Mammary epithelial cell (primary cell): ENCODE measurements at places on chromosomes 7 and 10.
A peak's percentile ranks its signal among the peaks of the same experiment; 100 is the strongest.

- peak; percentile 96 for DNase-seq
Observed at GRCh38 chr7:41107938-41108448, 594.9 kb downstream of the INHBA start.

DNA sequence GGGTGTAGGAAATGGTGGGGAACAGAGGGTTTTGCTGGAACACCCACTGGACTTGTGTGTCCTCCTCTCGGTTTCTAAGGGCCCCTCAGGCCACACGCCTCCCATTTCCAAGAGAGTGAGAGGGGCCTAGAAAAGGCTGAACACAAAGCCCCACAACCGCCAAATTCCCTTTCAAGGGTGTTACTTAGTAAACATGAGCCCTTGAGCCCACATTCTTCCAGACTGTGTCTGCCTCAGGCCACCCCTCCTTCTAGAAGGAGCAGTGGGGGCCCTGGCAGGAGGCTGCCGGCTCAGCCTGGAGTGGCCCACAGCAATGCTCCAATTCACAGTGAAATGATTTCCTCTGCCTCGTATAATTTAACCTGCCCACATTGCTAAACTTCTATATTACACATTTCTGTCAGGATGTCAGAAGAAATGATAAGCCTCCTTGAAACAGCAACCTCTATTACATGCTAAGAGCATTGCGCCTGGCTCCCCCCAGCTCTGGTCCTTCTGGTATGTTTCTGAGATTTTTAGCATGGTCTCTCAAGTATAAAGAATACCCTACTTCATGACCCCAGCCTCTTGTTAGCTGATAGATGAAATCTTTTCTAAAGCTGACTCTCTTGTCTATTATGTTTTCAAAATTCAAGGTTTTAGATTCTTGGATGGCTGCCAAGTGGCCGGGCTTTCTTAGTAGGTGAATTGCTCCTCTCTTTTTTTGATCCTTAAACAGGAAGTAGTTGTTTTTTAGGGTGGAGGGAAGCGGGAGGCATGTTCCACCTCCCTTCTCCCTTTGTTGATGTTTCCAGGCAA is 673.9 kb upstream of the GALNT17 start:
- no peak for DNase-seq

GRCh38 chr10:106438386-106438785 is 726.1 kb downstream of the SORCS1 start:
- peak; percentile 39 for DNase-seq

DNA sequence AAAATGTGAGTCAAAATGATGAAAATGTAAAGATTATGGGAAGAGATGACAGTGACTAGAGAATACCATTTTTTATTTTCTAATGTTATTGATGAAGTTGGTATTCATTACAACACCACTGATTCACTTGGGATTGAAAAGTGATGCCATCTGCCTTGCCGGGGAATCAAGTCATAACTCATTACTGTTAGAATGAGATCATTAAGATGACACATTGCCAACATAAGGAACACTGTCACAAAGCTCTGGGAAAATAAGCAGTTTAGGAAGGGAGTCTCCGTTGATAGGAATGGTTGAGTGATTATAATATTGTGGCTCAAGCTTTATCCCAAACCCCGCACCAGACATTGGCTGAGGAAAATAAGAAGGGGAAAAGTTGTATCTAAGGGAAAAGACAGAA is 121.5 kb upstream of the PLPP4 start:
- DNase-seq: no peak

GRCh38 chr10:22698941-22699440 is 15.4 kb downstream of the PIP4K2A start:
- DNase-seq: no peak

GRCh38 chr10:117441812-117442443 is 66.7 kb upstream of the PDZD8 start:
- DNase-seq: peak; percentile 94

- peak; percentile 79 for DNase-seq
Observed at GRCh38 chr7:5354460-5355232, 69.0 kb downstream of the TNRC18 start.

- no peak for DNase-seq
Observed at GRCh38 chr7:111605246-111605645, 43.0 kb upstream of the IMMP2L start.

- DNase-seq: no peak
Observed at GRCh38 chr10:84801916-84802315, 473.5 kb downstream of the CCSER2 start.

DNA sequence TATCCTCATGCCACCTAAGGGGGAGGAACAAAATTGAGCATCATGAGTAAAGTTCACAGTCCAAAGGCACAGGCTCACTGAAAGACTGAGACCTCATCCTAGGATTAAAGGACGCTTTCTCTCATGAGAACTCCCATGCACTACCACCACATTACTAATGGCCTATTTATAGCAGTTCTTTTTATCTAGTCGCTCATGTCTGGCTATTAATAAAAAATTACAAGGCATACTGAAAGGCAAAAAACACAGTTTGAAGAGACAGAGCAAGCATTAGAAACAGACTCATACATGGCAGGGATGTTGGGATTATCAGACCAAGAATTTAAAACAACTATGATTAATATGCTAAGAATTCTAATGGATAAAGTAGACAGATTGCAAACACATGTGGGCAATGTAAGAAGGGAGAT is 46.0 kb upstream of the CDK13 start:
- DNase-seq: no peak

- no peak for DNase-seq
Observed at GRCh38 chr7:43302773-43303460, 190.5 kb downstream of the HECW1 start.

- DNase-seq: peak; percentile 43
Observed at GRCh38 chr10:127150136-127150535, 46.3 kb downstream of the INSYN2A start.

DNA sequence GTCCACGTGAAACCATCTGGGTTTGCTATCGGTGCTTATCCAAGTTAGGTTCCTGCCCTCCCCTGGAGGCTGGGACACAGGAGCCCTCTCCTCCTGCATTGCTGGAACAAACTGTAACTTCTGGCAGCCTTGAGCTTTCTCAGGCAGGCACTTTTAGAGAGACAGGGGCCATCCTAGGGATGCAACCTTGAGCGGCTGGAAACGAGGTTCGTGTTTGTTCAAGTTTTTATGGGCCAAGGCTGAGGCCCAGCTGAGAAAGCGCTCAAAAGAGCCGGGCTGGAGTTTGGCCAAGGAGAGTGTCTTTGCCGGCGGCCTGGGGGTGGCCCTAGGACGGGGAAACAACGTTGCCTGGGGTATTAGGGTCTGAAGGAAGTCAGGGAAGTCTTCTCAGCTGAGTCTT is 5.5 kb upstream of the MMD2 start:
- no peak for DNase-seq

GRCh38 chr7:155928583-155928982 is 116.3 kb upstream of the SHH start:
- DNase-seq: no peak

GRCh38 chr7:51249187-51249945 is 67.2 kb downstream of the COBL start:
- DNase-seq: peak; percentile 28

GRCh38 chr7:83413424-83413823 is 235.5 kb downstream of the SEMA3E start:
- DNase-seq: peak; percentile 6

- DNase-seq: no peak
Observed at GRCh38 chr10:48550071-48550691, 54.7 kb downstream of the ARHGAP22 start.

GRCh38 chr7:28448708-28449107 is 36.4 kb downstream of the CREB5 start:
- no peak for DNase-seq

- peak; percentile 64 for DNase-seq
Observed at GRCh38 chr7:46565253-46566096, 644.4 kb upstream of the IGFBP3 start.

DNA sequence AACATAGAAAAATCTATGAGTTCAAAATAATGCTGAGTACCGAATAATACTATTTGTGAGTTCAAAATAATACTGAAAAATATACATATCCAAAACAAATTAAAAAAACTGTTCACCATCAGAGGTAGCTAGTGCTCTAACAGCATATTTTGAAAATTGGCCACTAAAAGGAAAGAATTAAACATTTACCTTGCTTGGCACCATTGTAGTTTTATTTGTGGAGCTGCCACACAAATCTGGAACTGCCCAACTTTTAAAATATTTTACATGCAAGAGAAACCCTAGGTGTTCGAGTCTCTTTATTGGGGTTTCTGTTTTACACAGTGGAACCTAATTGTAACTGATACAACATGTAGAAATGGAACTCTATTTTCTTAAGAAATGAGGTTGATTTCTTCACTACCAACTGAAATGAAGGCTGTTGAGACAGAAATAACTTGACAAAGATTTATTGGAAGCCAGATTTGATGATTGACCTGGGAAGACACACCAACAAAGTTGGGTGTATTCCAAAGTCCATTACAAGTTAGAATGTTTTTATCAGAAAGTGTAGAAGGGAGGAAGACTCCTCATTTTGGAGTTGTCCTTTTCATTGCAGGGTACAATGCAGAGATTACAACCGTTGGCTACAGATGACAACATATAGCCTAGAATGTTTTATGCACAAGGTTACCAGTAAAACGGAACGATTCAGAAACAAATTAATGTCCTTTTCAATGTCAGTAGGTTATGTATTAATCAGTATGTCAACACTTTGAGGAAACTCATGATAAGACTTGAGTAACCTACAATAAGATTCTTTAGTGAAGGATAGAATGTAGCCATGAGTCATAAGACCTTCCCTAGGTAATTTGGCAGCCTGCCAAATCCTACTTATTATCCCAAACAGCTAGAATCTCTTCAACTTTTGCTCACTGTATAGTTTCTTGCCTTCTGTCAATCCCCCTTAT is 73.8 kb upstream of the PAPSS2 start:
- DNase-seq: peak; percentile 81

DNA sequence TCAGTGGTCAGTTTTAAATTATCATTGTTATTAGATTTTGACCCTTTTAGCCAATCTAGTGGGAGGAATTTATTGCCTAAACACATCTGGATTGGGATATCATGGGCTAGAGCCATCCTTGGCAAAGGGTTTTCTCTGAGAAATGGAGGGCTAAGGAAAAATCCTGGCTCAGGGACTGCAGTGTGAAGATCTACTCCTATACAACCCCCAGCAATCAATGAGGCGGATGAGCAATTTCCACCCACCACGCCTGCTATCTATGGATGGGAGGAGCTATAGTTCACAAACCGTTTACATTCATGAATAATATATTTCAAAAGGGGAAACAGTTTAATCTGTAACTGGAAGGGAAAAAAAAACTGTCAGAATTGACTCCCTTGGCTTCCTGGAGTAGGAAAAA is 2.7 kb downstream of the CAV1 start:
- no peak for DNase-seq

- no peak for DNase-seq
Observed at GRCh38 chr10:23686722-23687121, 247.8 kb downstream of the OTUD1 start.

DNA sequence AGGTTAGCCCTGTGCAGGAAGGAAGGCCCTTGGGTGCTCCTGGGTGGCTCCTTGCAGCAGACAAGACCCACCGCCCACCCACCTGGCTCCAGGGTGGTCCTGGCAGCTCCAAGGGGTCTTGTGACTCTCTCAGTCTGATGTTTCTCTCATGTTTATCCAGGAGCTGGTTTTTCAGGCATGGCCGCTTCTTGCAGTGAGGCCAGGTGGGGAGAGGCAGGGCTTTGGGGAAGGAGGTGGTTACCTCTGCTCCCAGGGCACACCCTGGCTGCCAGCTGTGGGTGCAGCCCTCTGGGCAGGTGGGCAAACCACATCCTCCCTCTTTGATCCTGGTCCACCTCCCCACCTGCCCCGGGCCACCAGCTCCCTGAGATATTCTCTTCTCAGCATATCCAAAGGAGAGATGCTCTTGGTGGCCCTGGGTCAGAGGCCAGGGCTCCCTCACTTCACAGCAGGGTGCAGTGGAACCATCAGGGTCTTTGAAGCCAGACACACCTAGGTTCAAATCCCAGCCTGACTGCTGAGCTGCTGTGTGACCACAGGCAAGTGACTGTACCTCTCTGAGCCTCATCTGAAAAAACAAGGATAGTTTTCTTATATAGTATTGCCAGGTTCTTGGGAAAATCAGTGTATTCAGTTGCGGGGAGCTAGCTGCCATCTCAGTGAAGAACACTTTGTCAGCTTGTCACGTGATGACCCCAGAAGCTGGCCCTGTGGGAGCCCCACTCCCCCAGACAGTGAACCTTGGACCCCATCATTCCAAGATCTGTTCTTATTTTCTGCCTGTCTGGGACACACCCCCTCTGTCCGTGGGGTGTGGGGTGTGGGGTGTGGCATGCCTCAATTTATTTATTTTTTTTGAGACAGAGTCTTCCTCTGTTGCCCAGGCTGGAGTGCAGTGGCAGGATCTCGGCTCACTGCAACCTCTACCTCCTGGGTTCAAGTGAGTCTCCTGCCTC is 11.5 kb downstream of the GTF2IRD1 start:
- DNase-seq: no peak

DNA sequence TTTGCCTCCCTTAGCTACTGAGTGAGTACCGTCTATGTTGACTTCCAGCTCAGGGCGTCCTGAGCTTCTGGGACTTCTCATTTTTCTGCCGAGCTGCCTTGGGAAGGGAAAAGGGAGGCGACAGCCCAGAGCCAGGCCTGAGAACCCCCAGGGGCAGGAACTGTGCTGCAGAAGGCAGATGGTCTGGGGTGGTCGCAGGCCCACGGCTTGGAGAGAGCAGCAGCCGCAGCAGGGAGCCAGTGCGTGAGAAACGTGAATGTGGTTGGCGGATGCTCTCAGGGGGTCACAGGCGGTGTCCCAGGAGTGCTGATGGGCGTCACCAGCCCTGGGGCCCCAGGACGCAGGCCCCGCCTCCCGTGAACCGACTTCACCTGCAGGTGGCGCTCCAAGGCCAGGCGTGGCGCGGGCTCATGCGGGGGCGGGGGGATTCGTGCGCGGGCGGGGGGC is 9.2 kb upstream of the PWWP2B start:
- DNase-seq: no peak

- no peak for DNase-seq
Observed at GRCh38 chr7:2512179-2512661, 7.4 kb upstream of the LFNG start.

GRCh38 chr10:25682203-25682851 is 251.7 kb upstream of the MYO3A start:
- peak; percentile 2 for DNase-seq

GRCh38 chr10:9510626-9511025 is 1456.1 kb downstream of the GATA3 start:
- no peak for DNase-seq

GRCh38 chr10:49653273-49653929 is 26.1 kb upstream of the C10orf53 start:
- no peak for DNase-seq

DNA sequence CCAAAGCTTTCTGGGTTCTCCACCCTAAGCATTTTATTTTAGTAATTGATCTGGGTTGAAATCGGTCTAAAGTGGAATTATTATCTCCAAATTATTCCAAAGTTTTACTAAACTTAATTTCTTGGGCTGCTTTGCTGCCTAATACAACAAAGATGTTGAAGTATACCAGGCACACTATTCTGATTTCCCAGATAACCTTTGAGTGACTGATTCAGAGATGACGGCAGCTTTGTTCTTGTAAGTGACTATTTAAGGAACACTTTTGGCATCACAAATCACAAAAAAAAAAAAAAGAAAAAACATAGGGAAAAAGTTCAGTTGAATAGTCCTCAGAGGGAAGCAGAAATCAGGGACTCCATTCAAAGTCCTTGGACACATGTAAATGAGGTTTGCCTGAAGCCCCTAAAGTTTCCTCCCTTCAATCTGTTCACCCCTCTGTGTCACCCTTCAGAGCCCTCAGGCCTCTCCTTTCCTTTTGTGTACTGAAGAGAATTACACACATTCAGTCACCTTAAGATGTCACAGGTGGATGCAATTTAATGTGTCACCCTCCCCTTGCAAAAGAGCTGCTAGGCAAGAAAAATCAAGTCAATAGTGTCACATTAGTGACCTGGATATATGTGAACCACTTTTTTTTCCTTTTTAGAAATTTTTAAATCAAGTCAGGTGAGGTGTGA is 81.5 kb downstream of the RTKN2 start:
- no peak for DNase-seq

GRCh38 chr10:35876248-35876647 is 234.2 kb upstream of the FZD8 start:
- no peak for DNase-seq
